ENCODE measurements at places on chromosomes 12 and 14. TPM values are rescaled to one million over a fixed set of nuclear protein-coding genes. Genes with fewer than 3 reads are reported as not detected.

Gene CATSPERB
- 1.6 TPM for polyA plus RNA-seq

Gene BMP4
- polyA plus RNA-seq, result 8.9 TPM

Gene FAIM2
- polyA plus RNA-seq, result 1.2 TPM

Gene FBXO21
- polyA plus RNA-seq, result 14.5 TPM

Gene AEBP2
- 7.8 TPM for polyA plus RNA-seq

Gene POTEG
- polyA plus RNA-seq, result not detected

Gene DPY19L2
- 1.3 TPM for polyA plus RNA-seq

Gene PDZRN4
- 1.8 TPM for polyA plus RNA-seq

Gene TMEM63C
- polyA plus RNA-seq, result 5.5 TPM

Gene WNT1
- not detected for polyA plus RNA-seq

Gene RBP5
- polyA plus RNA-seq, result 3.7 TPM

Gene TRPV4
- polyA plus RNA-seq, result 0.42 TPM

Gene DPPA3
- polyA plus RNA-seq, result not detected

Gene CLECL1
- not detected for polyA plus RNA-seq

Gene TPPP2
- 0.36 TPM for polyA plus RNA-seq

Gene EXOC3L4
- polyA plus RNA-seq, result 6.0 TPM

Gene CEBPE
- polyA plus RNA-seq, result not detected

Gene RNASE1
- 192 TPM for polyA plus RNA-seq

Gene PALS1
- polyA plus RNA-seq, result 19.8 TPM

Gene SERPINA5
- 4.5 TPM for polyA plus RNA-seq

Gene NUMB
- 42.5 TPM for polyA plus RNA-seq

Gene ZC3H14
- polyA plus RNA-seq, result 30.6 TPM

Gene CCDC184
- 0.60 TPM for polyA plus RNA-seq

Gene KLRC4
- not detected for polyA plus RNA-seq

Gene ARID2
- polyA plus RNA-seq, result 6.5 TPM

Gene RNF212B
- not detected for polyA plus RNA-seq

Gene SOAT2
- polyA plus RNA-seq, result not detected

All from sigmoid colon (tissue), 7 donors.